Germinal center (tissue), 1 donor: ENCODE measurements at places on chromosomes 1 and 21.

DNA sequence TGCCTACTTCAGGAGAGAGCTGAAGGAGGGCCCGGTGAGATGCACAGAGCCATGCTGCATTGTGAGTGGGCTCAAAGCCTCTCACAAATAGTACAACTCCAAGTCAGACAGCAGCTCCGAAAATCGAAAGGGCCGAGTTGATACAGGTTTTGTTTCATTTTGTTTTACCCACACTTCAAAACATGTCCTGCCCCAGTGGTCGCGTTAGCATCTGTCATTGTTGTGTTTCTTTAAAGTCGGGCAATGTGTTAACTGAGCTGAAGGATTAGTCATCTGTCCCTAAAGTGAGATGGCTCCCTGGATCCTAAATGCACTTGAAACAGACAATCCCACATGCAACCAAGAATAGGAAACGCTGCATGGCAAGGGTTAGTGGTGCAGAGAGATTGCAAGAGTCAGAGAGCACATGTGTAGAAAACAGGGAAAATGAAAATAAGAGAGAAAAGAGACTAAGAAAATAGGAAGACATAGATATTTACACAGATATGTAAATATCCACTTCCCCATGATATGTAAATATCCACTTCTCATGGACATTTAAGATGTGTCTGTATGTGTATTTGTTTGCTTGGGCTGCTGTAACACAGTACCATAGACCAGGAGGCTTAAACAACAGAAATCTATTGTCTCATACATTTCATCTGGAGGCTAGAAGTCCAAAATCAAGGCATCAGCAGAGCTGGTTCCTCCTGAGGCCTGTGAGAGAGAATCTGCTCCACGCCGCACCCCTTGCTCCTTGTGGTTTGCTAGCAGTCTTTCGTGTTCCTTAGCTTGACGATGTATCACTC lies 131.4 kb upstream of the RAB4A start:
- DNase-seq = no peak

DNA sequence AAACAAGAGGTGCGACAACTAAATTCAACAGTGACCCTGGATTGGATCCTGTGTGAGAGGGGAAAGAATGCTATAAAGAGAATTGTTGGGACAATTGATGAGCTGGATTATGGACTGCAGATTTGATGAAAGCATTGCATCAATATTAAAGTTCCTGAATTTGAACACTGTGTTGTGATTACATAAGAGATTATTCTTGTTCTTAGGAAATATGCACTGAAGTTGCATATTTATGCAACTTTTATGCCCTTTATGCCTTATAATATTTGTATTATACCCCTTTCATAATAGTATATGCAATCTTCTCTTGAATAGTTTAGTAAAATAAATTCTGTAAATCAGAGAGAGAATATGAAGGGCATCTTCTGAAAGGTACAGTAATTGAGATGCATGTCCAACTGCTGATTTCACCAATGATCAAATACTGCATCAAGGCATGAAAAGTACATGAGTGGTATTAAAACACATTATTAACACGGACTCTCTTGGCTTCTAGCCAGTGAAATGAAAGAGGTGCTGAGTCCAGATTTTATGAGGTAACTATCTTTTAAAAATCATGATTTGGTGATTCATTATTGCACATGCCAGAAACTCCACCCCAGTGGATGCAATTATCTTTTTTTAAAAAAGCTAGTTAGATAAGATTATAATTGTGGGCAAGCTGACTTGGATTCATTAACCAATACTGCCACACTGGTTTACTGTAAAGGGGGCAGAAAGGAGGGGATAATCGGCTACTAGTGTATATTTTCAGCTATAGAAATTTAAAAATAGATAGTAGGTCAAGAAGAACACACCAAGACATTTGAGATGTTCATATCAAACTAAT lies 19.9 kb upstream of the LPAR3 start:
- DNase-seq = no peak

DNA sequence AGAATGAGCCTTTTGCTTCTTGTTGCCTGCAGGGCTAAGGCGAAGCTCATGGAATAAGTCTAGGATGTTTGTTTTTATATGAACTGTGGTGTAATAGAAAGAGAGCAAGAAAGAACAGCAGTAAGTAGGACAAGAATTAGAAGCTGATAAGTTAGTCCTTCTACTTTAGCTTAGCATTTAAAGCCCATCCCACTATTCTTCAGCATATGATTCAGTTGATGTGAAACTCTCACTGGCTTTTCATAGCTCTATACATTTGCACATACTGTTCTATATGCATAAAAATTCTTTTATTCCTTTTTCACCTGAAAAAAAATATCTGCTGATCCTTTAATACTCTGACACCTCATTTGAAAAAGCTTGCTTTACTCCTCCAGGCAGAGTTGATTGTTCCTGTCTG lies 712.0 kb downstream of the USP25 start:
- no peak for DNase-seq

DNA sequence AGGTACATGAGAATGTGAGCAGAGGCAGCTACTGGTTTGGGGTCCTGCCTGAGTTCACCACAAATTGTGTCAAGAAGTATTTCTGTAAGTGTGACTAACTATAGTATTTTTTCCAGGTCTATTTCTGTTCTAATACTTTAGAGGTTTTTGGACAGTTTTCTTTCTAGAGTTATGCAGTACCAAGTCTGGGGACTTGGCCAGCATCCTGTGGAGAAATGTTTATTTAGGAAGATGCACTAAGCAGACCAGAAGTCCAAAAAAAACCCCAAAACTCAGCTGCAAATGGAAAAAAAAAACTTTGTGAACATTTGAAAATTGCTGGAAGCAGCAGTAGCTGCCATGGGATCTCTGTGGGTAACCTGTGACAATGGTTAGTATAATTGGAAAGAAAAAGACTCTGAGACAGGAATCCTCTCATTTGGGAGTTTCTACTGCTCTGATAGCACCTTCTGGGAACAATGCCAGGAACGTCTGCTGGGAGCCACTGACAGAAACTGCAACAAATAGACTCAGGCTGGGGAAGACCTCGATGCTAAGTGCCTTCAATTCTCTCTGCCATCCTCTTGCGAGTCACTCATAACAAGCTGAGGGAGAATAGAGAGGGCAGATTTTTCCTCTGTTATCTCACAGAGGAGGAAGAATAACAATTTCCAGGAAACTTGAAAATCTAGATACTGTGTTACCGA lies 37.6 kb downstream of the OR10R2 start:
- DNase-seq = no peak

GRCh38 chr1:14698314-14698713 lies 99.8 kb downstream of the KAZN start:
- no peak for DNase-seq

DNA sequence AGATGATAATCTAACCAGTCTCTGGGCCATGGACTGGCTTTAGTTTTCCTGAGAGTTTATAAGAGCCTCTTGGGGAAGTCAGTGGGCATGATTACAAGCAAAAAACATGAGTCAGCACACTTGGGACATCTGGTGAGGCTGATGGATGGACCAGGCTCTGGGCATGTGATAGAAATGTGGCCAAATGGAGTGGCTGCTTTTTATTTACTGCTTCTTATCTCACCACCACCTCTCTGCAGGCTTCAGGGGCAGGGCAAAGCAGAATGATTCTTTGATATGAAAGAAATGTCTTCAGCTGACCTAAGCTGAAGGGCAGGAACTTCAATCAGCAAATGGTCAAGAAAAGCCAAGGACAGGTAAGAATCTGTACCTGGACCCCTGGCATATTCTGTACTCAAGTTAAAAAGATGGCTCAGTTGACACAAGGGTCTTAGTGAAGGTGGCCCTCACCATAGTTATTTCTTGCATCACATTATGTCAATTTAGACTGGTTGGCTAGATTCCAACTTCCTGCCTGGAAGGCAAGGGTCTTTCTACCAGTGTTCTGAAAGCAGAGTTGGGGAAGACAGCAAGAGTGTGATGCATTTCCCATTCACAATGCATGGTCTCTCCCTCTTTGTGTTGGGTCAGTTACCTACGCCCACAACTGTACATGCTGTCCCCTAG lies 162.8 kb downstream of the FASLG start:
- DNase-seq = no peak

DNA sequence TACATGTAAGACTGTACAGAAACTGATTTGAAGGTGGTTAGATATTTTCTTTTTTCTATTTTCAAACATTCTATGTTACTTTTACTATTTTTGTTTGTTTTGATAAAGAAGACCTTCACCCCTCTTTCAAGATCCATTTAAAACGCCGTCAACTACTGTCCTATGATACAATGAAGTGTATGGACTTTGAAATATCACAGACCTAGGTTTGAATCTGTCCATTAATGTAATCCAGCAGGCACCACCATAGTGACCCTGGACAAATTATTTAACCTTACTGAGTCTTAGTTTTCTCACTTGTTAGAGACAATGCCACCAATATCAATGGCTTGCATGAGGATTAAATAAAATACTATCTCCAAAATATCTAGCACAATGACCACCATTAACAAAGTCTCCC lies 2.0 kb downstream of the FRRS1 start:
- DNase-seq = no peak

DNA sequence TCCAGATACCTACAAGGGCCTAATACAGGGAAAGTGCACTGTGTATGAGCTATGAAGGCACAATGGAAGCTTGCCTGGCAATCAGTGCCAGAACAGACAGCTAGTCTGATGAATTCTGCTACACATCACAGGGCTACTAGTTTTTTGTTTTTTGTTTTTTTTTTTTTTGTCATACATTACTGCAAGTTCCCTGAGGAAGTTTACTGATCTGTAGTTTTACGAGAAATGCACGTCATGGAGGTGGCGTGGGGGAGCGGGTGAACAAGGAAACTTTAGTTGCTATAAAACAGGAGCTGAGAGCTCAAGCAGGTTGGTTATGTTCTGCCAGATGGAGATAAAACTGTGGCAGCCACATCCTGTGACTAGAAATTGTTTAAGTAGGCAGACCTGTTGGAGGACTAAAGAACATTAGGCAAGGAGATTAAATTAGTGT lies 17.7 kb downstream of the PTPRC start:
- no peak for DNase-seq

- no peak for DNase-seq
These were observed 64.5 kb downstream of the CD58 start for GRCh38 chr1:116506132-116507004.

- no peak for DNase-seq
These were observed 73.7 kb upstream of the NRIP1 start for GRCh38 chr21:15138490-15138889.

- no peak for DNase-seq
These were observed 114.7 kb downstream of the APP start for GRCh38 chr21:26055841-26056264.

DNA sequence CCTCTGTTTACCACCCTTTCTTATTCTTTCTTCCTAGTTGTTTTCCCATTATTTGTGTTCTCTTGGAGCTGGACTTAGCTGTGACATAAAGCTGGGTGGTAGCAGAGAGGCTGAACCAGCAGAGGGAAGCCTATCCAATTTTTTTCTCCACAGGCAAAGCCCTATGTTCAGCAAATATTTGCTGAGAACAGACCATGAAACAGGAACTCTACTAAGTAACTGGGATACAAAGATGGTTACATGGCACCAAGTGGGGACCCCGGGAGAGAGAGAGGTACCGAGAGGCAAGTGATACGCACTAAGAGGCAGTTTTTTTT lies 6.6 kb downstream of the CFAP141 start:
- no peak for DNase-seq

GRCh38 chr21:14040386-14040785 lies 170.4 kb downstream of the LIPI start:
- no peak for DNase-seq

- no peak for DNase-seq
These were observed 51.8 kb downstream of the DOP1B start for GRCh38 chr21:36208326-36209013.

DNA sequence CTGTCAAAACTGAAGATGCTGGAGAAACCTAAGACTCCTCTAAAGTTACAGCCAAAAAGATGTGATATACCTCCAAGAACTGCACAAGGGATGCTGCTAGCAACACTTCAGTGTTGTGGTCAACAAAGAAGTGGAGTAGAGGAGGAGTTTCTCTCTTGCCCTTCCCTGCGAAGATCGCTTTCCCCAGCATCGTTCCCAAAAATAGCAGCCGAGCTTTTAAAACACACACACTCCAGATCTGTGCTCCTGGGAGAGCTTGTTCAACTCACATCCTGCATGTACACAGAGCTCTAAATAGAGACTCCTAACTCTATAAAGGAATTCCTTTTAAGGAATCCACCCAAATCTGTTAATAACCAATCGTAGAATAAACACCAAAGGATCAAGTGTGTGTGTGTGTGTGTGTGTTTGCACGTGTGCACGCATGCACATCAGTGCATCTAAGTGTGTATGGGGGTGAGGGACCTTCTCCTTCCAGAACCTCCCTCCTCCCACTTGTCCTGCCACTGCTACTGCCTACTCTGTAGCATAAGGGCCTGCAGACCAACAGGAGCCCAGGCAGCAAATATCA lies 58.5 kb downstream of the PSMG1 start:
- DNase-seq = no peak

GRCh38 chr21:9008636-9009035 lies 1512.7 kb upstream of the TPTE start:
- no peak for DNase-seq

DNA sequence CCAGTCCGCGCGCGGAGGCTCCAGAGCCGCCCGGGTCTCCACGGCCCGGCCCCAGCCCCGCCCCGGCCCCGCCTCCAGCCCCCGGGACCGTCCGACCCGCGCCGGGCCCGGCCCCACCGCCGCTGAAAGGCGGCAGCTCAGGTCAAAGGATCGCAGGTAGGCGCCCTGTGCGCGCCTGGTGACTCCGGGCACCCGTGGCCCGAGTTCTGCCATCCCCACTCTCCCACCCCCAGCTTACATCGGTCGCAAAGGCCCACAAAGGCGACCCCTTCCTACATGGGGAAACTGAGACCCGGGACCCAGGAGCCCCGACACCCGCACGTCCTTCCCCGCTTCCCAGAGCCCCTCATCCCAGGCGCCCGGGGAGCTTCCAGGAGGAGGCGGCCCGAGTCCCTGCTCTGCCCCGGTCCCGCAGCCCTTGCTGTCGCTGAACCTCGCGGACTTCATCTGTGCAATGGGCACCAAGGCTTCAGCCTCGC lies at the start of gene TMEM200B:
Gene TMEM200B (minus strand): TSS at position 17 of the 479 bp plus-strand sequence. CDS start 2,075 bp downstream, outside the sequence.
- DNase-seq = no peak

DNA sequence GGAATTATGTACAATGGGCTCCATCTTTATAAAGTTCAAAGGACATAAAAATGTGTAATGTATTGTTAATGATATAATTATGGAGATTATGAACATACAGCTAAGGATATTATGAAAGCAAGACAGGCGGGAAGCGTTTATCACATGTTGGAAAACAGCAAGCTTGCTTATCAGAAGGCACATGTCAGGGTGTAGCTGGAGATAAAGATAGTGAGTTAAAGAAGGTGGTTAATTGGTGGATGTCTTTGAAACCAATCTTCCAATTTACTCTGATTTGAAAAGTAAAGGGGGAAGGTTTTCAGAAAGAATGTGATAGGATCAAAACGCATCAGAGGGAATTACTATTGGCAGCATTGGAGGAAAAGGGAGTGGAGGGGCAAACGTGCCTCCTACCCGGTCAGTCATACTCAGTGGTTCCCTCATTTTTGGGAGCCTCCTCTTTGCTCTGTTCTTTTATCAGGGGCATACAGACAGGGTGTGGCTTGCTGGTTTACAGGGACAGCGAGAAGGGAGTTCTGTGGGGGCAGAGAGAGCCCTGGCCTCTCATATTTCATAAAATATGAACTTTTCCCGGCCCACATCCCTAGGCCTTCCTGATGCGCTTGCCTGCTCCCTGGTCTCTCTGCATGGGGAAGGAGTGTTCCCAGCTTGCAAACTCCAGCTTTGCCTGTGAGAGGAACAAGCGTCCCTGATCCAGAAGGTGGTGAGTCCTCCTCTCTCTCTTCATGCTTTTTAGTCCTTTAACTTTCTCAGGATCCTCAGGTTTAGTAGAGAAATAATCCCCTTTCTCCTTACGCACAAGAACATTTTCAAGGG lies 8.0 kb upstream of the SVBP start:
- no peak for DNase-seq
